ENCODE measurements at places on chromosomes 1 and 21.

DNA sequence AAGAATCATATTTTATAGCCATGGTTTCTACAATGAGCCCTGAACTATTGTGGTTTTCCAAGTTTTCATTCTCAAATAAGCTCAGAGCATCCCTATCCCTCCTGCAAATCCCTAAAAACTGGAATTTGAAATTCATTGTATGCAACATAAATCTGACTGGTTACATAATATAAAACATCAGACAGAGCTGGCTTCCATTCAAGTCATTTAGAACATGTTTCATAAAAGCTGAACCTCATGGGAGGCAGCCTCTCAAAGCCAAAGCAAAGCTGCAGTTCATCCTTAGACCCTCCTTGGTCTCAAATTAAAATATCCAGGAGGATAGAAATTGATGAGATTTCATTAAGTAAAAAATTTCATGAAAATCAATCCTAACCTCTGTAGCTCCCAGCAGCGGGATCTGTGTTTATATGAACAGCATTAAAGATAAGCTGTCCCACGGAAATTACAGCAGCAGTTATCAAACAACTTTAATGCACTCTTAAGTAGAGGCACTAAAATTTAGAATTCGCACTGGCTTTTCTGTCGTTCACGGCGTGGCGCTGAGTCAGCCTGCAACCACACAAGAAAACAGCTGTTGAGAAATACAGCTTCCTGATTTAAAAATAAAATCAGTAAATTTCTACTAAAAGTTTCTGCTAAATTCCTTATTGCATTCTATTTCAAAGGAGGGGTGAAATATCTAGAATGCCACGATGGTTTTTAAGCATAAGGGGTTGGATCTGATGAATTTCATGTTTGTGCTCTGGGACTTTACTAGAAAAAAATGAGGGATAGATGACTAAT lies 99.9 kb upstream of the TIAM1 start:
- DNase-seq = no peak

DNA sequence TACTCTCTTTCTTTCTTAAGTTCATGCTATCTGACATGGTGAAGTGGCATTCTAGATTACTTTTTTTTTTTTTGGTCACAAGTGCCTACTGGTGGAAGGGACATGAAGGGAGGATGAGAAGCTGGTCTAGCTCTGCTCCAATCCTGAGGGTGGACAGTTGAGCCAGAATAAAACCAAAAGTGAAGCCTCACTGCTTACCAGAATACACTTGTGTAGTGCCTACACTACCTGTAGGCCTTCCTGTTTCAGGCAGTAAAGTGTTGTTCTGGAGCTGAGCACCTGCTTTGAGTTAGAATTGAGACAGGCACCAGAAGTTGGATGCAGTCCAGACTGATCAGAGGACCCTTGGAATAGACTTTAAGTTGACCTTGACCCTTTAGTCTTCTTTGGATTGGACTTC lies 40.4 kb upstream of the APOBEC4 start:
- no peak for DNase-seq

- no peak for DNase-seq
Measured at GRCh38 chr1:158311066-158311465, 20.3 kb downstream of the CD1B start.

- peak; percentile 16 for DNase-seq
Measured at GRCh38 chr1:10794724-10795275, 1.6 kb downstream of the CASZ1 start.

GRCh38 chr1:113388621-113389358 lies 1.5 kb upstream of the MAGI3 start:
- no peak for DNase-seq

- no peak for DNase-seq
Measured at GRCh38 chr1:154957091-154957657, 1.3 kb upstream of the PBXIP1 start.

DNA sequence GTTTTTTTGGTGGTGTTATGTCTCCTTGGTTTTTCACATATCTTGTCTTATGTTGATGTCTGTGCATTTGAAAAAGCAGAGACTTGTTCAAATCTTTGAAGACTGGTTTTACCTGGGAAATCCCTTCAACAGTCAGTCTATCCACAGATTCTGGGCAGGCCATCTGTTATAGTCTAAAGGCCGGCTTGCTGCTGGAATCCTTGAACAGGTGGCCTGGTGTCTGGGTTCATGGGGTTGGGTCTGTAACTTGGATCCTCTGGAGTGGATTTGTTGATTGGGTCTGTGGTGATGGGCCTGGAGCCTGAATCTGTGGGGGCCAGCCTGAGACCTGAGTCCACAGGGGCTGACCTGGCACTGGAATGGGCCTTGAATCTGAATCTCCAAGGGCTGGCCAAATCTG lies 12.2 kb downstream of the LORICRIN start:
- no peak for DNase-seq

GRCh38 chr1:7616076-7616832 lies 154.8 kb upstream of the VAMP3 start:
- peak; percentile 11 for DNase-seq

- DNase-seq = no peak
Measured at GRCh38 chr1:65323246-65323645, 13.9 kb downstream of the DNAJC6 start.

- DNase-seq = no peak
Measured at GRCh38 chr21:37489553-37489952, 123.0 kb downstream of the DYRK1A start.

- DNase-seq = no peak
Measured at GRCh38 chr1:156119503-156120209, 5.1 kb downstream of the LMNA start.

GRCh38 chr1:247291161-247291560 lies 35.3 kb downstream of the VN1R5 start:
- DNase-seq = no peak

- DNase-seq = no peak
Measured at GRCh38 chr1:91099746-91100621, 78.1 kb upstream of the ZNF644 start.

GRCh38 chr1:209742409-209743144 lies 13.3 kb upstream of the TRAF3IP3 start:
- no peak for DNase-seq

All from activated naive CD8-positive, alpha-beta T cell treated with anti-CD3 and anti-CD28 coated beads for 36 hours (primary cell).